ENCODE measurements at places on chromosomes 1 and 21.

DNA sequence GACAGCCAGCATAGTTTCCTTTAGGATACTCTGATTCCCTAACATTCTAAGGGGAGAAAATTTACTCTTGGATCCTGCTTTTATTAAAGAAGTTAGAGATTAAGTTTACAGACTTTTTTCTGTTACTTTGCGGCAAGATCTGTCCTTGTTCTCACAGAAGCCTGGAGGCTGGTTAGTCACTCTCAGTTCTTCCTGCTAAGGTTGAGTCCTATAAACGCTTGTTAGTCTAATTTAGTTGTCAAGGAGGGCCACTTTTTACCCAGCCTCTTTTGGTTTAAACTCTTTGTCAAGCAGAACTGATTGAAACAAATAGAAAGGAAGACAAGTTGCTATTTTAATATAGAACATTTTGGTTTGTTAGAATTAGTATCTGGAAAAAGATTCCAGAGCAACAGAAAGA lies 89.7 kb downstream of the C21orf91 start:
- DNase-seq, result no peak

GRCh38 chr1:46595127-46595526 lies 8.9 kb downstream of the MKNK1 start:
- DNase-seq, result peak; percentile 67

DNA sequence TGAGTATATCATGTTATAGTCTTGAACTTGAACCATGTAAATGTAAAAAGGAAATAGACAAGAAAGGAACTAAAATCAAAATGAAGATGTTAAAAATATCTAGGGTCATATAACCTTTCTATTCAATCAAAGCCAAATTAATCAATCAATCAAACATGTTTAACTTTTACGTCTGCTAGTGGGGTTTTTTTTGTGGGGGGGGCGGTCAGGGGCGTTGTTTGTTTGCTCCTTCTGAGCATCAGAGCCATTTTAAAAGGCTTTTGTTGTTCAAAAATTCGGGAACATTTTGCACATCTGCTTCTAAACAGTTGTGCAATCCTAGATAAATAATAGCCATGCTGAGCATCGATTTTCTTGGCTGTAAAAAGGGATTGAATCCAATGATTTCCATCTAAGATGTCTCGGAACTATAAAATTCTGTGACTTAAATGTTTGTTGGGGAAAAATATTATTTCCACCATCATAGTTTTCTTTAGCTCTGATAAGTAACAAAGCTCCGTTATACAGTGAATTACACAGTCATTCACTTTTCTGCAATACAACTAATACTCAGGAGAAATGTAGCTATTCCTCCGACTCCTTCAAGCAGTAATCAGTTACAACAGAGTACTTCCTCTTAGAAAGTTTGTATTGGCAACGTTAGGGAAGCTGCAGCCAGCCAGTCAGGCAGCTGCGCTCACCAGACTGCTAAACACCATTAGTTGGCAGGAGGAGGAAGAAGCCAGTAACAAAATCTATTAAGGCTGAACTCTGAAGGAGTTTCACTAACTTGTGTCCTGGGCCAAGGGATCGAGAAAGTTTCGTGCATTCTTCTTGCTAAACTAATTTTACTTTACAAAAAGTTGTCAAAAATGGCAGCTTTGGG lies 2.2 kb downstream of the SPATA6 start:
- peak; percentile 48 for DNase-seq

DNA sequence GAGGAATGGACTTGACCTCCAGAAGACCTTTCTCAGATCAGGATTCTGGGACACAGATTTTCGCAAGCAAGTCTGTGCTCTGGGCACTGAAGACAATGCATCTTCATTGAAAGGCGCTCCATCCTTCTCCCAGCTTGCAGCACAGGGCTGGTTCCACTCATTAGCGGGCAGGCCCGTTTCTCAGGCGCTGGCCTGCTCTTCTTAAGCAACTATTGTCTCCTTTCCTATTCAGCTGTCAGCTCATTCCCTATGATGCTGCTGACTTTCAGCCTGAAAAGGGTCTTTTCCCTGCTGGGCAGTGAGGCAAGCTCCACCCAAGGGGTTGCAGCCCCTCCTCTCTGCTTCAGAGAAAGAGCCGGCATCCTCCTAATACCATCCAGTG lies 91.9 kb upstream of the PLXNA2 start:
- no peak for DNase-seq

DNA sequence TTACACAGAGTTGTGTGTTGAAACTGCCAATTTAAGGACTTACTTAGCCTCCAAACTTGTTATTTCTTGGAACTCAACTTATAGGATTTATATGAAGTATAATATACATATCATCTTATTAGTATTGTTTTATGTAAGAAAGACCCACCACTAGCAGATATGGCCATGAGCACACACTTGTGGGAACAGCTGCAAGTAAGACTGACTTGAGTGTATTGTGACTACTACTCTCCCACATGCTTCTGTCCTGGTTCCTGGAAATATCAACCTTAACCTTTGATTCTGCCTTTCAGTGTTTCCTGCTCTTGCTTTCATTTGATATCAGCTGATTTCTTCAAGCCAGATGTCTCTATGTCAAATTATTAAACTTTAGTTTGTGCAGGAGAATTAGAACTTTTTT lies 175.3 kb downstream of the MAGI3 start:
- DNase-seq, result no peak

GRCh38 chr1:38132681-38133080 lies 86.1 kb upstream of the POU3F1 start:
- DNase-seq, result no peak

DNA sequence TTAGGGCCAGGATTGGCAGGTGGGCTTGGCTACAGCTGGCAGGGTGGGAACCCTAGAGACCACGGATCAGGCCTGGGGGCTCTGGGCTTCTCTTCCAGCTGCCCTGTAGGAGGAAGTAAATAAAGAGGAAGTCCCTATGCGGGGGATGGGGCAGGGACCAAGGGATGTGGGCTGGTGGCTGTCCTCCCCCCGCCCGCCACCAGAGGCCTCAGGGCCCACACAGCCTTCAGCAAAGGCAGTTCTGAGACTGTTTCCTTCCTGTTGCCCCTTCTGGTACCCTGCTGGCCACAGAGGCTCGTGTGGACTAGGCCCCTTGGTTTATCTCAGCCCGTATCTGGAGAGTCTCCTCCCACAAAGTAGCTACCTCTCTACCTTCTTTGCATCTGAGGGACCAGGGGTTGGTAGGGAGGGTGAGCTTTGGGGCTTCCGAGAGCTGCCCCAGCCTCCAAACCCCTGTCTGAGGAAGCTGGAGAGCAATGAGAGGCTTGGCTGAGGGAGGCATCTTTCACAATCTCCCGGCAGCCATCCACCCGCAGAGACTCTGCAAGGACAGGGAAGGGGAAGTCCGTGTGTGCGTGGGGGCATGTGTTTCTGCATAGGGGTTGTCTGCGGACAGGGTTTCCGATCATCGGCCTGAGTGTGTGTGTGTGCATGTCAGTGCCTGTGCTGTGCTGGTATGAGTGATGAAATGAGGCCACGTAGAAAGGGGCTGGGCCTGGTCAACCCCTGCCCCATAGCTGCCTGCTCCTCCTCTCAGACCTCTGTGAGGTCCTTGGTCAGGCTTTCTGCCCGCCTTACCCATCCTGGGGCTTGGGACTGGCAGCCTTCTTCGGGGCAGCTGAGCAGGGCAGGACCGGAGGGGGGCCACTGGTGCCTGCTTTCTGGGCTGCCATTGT lies 12.5 kb downstream of the RPS6KA1 start:
- DNase-seq, result peak; percentile 91

DNA sequence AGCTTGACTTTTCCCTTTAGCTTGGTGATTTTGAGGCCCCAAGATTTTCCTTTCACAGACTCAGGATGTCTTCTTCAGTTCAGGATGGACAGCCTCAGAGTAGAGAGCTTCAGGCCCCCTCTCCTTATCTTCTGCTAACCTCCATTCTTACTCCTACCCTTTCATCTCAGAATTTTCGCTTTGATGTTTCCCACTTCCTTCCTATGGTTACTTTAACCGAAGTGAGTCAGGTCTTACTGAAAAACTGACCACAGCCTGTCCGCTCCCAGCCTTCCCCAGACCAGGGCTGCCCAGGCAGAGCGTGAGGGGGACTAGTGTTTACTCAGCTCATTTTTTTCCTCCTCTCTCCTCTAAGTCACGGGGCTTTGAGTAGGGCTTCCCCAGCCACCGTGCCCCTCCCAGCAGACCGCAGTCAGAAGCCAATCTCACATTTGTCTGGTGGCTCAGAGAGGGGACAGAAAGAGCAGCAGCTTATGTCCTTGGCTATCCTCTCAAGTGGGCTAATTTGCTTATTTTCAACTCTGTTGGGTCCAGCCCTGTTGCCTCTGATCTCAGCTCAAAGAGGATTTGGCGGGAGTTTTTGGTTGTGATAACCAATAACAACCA lies 4.2 kb upstream of the IL19 start:
- peak; percentile 74 for DNase-seq

DNA sequence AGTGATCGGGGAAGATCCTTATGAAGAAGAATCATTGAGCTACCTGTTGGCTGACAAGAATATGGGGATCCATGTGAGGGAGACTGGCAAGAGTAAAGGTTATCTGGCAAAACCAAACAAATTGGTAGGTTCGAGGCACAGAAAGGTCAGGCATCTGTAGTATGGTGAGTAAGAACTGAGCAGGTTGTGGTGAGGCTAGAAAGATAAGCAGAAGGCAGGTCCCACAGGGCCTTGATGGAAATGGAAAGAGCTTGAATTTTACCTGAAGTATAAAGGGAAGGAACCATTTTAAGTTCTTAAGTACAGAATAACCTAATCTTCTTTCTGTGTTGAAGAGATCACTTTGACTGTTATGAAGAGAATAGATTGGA lies 11.1 kb downstream of the PTPRC start:
- no peak for DNase-seq

GRCh38 chr1:20404466-20404865 lies 81.5 kb downstream of the CAMK2N1 start:
- DNase-seq, result peak; percentile 38

GRCh38 chr1:102853136-102853535 lies 255.2 kb downstream of the COL11A1 start:
- no peak for DNase-seq

GRCh38 chr1:98323906-98324358 lies 337.6 kb upstream of the SNX7 start:
- peak; percentile 22 for DNase-seq

DNA sequence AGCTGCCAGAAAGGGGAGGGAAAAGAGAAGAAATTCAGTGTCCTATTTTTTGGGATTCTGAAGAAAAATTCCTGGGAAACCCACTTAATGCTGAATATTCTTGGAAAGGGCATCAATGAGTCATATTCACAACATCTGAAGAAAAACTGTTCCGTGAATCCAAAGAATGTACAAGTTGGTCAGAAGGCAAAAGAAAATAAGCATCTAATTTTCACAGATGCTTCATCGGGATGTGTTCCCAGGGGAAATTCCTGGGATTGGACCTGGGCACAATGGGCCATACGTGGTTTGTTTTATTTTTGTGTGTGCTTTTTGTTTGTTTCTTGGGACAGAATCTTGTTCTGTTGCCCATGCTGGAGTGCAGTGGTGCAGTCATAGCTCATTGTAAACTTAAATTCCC lies 112.2 kb downstream of the MAP3K21 start:
- no peak for DNase-seq

- DNase-seq, result no peak
These were observed 27.9 kb upstream of the ERRFI1 start for GRCh38 chr1:8053878-8054567.

DNA sequence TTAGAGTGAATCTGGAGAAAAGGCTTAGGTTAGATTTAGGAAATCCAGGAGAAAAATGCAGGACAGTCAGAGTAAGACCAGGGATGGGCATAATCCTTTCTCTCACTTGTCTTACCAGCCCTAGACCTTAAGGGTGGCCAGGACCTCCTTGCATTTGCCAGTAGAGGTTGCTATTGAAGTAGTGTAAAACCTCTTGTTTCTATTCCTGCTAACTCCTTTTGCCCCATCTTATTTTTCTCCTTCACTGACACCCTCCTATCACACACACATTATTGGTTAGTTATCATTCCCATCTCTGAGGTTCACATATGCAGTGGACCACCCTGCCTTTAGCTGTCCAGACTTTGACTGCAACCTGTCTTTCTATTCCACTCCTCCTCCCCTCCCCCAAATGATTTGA lies 75.0 kb upstream of the MACF1 start:
- no peak for DNase-seq

GRCh38 chr21:27406300-27407009 lies 439.6 kb upstream of the ADAMTS5 start:
- no peak for DNase-seq

- no peak for DNase-seq
These were observed 367.2 kb downstream of the PLPP3 start for GRCh38 chr1:56212143-56212542.

GRCh38 chr1:194279975-194280374 lies 1093.6 kb upstream of the B3GALT2 start:
- no peak for DNase-seq

DNA sequence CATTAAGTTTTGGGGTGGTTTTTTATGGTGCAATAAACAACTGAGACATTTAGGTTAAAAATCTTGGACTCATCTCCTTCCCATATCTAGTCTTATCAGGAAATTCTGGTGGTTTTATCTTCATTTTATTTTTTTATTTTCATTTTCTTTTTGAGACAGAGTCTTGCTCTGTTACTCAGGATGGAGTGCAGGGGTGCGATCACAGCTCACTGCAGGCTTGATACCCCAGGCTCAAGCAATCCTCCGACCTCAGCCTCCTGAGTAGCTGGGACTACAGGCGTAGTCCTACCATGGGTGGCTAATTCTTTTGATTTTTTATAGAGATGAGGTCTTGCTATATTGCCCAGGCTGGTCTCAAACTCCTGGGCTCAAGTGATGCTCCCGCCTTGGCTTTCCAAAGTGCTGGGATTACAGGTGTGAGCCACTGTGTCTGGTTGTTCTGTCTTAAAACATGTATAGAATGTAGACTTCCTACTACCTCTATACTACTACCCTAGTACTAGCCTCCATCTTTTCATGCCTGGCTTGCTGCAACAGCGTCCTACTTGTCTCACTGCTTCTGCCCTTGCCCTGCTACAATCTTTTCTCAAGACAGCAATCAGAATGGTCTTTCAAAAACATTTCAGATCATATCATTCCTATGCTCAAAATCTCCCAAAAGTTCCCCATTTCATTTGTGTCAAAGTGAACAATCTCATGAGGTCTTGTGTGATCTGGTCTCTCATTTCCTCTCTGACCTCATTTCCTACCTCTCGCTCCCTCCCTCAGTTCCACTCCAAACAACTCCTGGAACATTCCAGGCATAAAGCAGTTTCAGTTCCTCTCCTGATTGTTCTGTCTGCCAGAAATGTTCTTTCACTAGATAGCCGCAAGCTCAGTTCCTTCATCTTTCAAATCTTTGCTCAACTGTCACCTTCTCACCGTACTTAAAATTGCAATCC lies 5.9 kb upstream of the FCGR2A start:
- no peak for DNase-seq

Measured in CD4-positive, alpha-beta T cell treated with Interleukin-4 for 1 hour (primary cell).